Vagina (tissue), 2 donors: ENCODE measurements at places on chromosomes 1 and 21.

DNA sequence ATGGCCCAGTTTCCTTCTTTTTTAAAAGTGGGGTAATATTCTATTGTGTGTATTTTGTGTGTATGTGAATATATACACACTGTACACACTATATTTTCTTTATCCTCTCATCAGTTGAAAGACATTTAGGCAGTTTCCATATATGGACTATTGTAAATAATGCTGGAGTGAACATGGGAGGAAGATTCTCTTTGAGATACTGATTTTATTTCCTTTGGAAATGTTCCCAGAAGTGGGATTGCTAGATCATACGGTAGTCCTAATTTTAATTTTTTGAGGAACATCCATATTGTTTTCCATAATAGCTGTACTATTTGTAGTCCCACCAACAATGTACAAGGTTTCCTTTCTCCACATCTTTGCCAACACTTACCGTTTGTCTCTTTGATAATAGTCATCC, 51.0 kb downstream of the F3 start:
- no peak for DNase-seq

DNA sequence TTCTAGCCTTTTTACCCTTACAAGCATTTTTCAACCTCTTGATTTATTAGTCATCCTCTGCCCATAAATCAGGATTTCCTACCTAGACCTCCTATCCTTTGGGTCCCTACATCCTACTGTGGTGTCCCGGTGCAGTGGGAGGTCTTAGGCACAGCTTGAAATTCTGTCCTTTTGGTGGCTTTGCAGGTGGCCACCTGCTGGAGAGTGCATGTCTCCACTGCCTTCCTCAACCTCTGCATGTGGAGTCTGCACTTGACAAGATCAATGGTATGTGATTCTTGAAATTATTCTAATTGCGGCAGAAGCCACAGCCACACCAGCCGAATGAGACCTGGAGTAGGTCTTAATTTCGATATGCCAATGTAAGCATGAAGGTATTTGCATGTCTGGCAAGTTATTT, 11.4 kb upstream of the KCNA3 start:
- no peak for DNase-seq

DNA sequence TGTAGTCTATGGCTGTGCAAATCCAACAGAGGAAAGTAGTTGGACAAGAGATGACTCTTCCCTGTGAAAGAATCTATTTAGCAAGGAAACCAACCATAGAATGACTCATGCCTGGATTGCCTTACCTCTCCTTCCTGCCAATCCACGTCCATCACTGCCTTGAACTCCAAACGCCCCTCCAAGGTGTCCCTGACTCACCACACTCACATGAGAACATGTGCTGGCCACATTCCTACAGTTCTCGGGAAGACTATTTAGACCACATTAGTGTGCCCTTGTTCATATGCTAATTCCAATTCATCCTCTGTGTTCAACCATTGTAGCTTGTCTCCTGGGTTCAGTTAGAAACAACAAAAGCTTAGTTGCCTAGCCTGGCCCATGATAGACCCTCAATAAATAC, 157.3 kb downstream of the SLC30A10 start:
- no peak for DNase-seq

DNA sequence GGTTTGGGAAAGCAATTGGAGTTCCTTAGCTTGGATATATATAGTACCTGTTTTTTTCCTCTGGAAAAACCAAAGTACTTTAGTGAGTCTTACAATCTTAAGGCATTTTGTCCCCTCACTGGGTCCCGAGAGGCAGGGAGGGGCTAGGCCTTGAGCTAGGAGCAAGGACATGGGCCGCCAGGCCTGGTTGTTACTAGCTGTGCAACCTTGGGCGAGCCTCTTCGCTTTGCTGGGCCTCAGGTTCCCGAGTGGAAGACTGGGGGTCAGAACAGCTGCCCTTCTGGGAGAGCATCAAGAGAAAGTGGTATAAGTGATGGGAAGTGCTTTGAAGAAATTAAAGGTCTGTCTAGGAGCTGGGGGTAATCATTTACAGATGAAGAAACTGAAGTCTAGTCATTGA, 553.2 kb downstream of the KIF26B start:
- DNase-seq = peak; percentile 34

DNA sequence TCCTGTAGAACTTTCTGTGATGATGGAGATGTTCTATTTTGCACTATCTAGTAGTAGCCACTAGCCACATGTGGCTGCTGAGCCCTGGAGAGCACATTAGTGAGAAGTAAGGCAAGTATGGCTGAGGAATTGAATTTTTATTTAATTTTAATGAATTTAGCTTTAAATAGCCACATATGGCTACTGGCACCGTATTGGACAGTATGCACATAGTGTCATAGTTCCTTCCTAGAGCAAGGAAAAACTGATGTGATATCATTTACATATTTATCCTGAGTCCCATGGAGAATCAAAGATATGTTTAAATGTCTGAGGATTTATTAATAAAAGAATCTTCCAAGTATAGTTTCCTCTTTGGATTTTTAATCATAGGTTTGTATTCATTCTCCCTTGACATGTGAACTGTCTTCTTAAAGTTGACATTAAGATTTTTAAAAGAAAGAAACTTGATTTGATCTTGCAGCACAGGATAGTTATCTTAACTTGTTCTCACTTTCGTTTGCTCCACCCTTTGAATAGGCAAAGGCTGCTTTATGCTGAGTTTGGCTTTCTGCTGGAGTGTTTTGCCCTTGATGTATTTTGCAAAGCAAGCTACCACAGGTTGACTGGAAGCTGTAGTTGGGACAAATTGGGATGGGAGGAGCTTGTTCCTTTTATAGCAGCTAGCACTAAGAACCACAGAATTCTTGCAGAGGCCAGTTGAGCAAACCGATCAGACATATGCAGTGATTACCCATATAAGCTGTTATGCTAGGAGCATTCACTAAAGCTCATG, 129.7 kb downstream of the VPS13D start:
- DNase-seq = no peak
